ENCODE measurements at places on chromosomes 4 and X.

DNA sequence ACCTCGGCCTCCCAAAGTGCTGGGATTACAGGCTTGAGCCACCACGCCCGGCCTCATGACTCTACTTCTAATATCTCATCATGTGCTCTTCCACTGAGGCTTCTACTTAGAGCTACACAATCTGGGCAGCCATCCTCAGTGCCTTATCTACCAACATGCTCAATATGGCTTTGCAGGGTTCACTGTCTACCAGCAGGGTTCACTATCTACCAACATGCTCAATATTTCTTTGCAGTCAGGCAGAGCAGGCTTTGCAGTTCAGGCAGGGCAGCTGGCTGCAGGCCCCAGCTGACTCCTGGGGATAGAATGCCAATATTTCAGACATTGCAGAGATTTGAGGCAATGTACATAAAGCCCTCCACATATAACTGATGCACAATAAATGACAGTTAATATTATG lies 47.5 kb downstream of the PKD2 start:
- no peak for DNase-seq

- no peak for DNase-seq
Measured at GRCh38 chr4:99645638-99646037, 12.0 kb downstream of the C4orf54 start.

GRCh38 chrX:140767646-140768045 lies 58.1 kb downstream of the LINC00632 start:
- no peak for DNase-seq

GRCh38 chrX:103081051-103081450 lies 11.9 kb downstream of the NXF3 start:
- DNase-seq = no peak

GRCh38 chrX:142250502-142250901 lies 45.4 kb upstream of the MAGEC2 start:
- no peak for DNase-seq

GRCh38 chr4:181301735-181302710 lies 941.2 kb upstream of the TENM3 start:
- peak; percentile 73 for DNase-seq

DNA sequence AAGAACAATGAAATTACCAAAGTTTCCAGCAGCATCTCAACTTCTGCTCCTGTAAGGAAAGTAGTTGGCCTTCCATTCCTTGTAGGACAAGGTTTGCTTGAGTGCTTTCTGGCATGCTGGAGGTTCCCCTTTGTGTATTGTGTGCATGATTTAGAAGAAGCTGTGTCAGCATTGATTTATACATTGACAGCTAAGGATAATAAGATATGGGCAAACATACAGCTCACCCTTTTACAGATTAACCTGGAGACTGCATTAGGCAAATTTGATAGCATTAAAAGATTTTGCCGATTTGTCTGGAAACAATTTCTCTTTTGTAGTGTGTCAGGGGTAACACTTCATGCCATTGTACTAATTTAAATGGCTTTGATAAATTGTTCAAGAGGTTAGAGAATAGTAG lies 221.8 kb upstream of the PACRGL start:
- DNase-seq = no peak

- DNase-seq = no peak
Measured at GRCh38 chrX:104806346-104806745, 240.3 kb downstream of the IL1RAPL2 start.

- no peak for DNase-seq
Measured at GRCh38 chr4:88780389-88780788, 82.8 kb upstream of the NAP1L5 start.

DNA sequence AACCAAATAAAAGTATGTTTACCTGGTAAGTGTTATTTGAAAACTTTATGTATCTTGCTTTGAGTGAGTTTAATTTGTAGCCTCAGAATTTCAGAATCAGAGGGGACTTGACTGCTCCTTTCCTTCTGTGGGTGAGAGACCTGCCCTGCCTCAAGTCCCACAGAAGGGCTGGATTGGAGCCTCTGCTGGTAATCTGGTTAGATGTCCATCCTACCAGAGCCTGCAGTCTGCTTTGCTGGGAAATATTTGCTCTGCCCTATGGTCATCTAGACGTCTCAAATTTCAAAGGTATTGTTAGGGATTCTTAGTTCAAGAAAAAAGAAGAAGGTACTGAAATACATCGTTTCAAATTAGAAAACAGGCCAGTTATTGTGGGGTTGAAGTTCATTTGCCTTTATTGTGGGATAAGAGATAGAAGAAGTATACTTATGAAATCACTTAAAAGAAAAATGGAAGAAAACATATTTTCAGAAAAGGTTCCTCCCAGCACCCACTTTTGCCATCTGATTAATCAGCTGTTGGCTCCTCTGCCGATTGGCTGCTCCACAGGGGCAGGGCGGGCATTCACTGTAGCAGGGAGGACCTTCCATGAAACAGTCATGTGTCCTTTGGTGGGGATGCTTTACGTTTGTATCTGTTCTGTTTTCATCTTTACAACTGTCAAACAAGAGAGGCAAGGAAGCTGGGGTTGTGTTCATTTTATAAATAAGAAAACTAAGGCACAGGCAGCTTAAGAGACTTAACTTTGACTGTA lies 73.3 kb upstream of the TLR2 start:
- DNase-seq = no peak

DNA sequence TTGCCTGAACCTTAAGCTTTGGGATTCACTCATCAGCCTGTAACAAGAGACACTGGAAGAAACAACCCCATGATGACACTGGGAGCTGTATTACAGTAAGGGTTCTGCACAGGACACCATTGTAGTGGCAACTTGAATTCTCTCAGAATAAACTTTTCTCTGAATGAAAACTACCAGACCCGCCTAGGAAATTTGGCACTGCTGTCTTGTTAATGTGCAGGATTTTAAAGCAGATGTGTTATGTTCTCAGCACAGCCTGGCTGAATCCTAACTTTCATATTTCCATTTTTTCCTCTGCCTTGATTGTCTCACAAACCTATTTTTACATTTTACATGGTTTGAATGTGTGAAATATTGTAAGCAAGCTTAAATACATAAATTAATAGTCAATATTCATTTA lies 253.6 kb downstream of the UNC5C start:
- DNase-seq = no peak

- no peak for DNase-seq
Measured at GRCh38 chrX:74521961-74522751, 92.3 kb downstream of the RLIM start.

- DNase-seq = no peak
Measured at GRCh38 chr4:91116861-91117260, 989.7 kb downstream of the CCSER1 start.

- DNase-seq = no peak
Measured at GRCh38 chr4:168475745-168476144, 4.5 kb downstream of the DDX60L start.

DNA sequence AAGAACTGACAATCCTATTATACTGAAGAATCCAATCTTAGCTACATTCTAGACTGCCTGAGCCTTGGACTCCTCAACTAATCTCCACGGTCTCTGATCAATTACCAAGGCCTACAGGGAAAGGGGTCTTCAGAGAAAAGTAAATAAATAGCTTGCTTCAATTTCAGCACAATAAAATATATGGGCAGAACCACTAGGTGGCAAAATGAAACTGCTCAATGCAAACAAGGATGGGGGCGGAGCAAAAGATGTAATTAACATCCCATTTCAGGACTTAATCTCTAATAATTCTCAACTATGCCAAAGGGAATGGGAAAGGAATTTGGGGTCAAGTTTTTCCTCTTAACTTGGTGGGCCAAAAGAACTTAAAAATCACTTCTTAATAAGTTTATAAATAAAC lies 78.4 kb upstream of the MAP3K15 start:
- DNase-seq = no peak

- DNase-seq = no peak
Measured at GRCh38 chr4:123248085-123248659, 148.4 kb upstream of the SPRY1 start.

DNA sequence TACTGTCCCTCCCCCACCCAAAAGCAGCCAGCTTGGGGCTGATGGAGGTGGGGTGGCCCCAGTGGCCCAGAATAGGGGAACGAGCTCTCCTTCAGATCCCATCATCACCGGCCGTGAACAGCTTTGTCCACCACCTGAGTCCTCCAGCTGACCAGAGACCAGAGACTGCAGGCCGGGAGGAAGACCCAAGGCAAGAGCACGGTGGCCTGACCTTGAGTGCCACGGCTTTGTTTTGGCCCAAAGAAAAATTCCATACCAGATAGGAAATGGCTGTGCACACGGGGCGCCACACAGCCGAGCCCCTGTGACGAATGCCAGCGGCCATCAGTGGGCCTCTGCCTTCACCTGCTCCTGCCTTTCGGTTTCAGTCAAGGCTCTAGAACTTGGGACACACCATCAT lies 5.2 kb downstream of the HMX1 start:
- no peak for DNase-seq

- DNase-seq = no peak
Measured at GRCh38 chrX:73647632-73648322, 84.8 kb downstream of the CHIC1 start.

DNA sequence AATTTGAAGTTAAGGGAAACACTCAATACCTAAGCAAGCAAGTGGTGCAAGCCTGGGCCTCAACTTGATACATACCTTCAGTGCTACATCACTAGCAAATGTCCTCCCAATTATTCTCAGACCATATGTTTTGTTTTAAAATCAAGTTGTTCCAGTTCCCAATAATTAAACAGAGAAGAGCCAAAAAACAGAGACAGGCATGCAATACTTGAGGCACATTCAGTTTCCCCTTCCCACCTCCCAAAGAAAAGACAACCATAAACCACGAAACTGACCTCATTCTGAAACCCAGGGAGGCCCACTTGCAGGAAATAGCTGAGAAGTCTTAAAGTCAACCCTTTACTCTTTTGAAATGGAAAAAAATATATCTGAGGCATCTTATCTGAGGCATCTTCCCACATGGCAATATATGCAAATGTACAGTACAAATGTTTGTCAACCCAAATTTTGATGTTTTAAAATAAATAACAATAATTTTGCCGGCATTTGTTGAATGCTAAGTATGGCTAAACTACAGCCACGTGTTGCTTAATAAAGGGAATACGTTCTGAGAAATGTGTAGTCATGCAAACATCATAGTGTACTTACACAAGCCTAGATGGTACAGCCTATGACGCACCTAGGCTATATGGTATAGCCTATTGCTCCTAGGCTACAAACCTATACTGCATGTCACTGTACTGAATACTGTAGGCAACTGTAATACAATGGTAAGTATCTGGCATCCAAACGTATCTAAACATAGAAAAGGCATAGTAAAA lies 147.5 kb downstream of the TSPAN5 start:
- DNase-seq = no peak

DNA sequence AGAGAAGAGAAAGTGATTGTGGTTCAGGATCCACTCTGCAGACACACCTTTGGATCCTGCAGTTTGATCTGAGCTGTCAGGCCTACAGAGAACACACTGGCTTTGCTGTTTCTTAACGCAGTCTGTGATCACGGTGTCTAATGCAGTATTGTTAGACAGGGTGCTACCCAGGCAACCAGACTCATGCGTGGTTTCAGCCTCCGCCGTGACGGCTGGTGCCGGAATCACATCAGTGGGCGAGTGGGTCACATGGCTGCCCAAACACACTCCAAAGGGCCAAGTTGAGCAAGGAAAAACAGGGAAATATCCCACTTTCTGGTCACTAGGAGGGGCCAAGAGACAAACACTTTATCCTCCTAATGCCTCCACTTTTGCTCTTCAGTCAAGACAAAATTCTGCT lies 27.5 kb downstream of the CCDC149 start:
- no peak for DNase-seq

GRCh38 chr4:146346276-146346675 lies 131.9 kb downstream of the REELD1 start:
- DNase-seq = no peak

DNA sequence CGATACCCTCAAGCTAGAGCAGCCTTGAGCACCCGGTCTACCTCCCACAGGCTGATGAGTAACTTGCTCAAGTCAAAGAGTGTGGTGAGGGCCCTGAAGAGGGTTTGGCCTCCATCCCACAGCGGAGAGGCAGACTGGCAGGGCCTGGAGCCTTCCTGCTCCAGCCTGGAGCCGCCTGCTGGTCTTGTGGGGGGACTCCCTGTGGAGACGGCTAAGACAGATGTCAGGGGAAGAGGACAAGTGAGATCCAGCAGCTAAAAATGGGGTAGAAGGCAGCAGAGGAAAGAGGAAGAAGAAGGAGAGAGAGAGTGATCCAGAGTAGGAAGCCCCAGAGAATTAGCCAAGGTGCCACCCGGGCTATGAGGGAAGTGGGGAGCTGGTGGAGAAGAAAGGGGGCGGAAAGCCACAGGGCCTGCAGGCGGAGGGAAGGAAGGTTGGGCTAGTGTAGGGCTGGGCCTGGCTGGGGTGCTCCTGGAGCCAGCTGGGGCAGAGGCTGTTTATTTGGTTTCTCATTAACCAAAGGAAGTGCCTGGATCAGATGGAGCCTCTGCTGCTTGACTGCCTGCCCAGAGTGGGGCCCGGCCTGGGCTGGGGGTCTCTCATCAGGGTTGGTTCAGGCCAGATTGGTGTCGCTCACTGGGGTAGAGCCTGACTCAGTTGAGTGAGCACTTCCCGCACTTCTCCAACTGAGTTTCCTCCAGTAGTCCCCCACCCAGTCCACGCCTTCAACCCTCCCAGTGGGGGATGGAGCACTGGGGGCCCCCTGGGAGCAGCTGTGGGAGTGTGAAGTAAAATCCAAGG lies 14.2 kb downstream of the EFNB1 start:
- DNase-seq = no peak

DNA sequence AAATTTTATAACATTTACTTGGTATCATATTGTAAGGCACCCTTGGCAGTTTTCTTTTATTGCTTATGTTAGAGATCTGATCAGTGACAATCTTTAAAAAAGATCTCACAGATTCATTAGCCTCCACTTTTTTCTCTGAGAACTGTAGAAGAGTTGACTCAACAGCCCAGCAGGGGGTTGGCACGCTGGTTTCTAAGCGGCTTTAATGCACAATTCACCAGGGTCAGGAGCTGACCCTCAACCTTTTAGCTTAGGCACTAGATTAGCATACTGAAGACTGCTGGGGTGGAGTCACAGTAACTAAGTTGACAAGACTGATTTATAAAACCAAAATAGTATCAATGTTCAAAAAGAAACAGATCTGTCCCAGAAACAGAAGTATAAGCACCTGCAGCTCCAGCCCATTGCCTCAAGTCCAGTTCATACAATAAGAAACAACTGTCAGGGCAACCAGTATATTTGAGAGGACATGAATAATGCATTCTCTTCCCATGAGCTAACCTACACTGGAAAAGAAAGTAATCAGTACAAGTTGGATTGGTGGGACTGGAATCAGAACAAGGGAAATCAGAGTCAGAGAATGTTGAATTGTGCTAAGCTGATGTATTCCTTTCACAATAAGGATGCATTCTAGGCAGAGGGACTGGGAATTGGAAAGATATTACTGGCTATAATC lies 77.6 kb downstream of the PDE5A start:
- DNase-seq = no peak

DNA sequence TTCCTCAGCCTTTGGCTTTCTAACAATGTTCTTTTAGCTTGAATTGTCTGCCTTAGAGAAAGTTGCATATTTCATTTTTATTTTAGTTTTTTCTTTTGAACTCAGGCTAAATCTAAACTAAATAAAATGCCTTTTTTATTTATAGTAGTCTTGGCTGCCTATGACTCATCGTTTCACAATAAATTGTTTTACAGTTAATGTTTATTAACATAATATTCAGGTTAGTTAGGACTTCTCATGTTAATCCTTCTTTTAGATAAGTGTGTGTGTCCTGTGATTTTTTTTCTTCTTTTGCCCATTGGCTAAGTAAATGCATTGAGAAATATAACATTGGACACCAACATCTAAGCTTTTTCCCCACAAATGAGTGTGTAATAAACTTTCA lies 1.6 kb downstream of the RP2 start:
- DNase-seq = no peak

- no peak for DNase-seq
Measured at GRCh38 chr4:74335341-74336021, 27.2 kb downstream of the EPGN start.

All from NCI-H2081 treated with DMSO at 0.1 percent for 48 hours (cell line).